Vagina (tissue), 2 donors: ENCODE measurements at places on chromosomes 7 and 10.

DNA sequence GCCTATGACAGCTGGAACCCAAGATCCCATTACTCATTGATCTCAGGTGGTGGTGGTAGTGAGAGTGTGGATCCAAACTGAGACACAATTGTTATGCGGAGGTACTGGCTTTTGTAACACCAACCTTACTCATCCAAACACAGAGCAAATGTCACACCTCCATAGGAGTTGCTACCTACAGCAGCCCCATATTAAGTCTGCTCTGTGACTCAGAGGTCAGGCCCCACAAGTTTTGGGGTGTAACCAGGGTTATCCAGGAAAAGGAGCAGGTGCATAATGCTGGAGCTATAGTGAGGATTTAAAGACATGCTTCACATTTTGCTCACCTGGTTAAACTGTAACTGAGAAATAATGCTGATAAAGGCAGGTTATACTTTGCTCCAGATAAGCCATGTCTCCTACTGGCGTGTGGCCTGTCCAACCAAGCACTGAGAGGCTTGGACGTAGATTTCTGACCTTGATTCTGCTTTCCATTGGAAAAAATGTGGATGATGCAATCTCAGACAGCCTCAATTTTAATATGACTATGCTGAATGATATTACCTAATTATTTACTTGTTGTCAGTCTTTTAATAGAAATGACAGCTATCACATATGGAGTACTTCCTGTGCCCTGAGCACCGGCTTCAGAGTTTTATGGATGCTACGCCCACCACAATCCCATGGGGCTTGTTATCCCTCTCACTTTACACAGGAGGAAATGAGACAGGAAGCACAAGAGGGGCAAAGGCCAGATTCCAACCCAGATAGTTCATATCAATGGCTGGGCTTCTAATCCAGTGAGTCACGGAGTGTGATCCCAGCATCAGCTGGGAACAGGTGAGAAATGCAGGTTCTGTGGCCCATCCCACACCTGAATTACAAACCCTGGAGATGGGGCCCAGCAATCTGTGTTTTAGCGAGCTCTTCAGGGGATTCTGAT lies 181.3 kb downstream of the CHN2 start:
- no peak for DNase-seq

- DNase-seq = no peak
Measured at GRCh38 chr10:78116361-78116760, 82.7 kb downstream of the RPS24 start.

DNA sequence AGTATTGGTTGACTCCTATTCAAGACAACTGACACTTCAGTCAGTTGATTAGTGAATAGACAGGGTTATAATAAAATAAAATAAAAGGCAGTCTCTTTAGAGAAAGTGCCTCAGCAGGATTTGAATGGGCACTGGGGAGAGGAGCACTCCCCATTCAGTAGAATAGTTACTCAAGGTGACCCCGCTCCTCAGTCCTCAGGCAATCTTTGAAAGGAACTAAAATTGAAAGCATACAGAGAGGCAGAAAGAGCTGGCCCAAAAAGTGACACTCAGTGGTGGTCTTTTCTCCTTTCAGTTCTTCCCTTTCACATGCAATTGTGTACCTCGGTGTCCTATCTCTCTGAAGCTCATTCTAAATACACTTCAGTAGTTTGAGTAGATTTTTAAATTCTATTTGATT lies 47.4 kb upstream of the MACC1 start:
- DNase-seq = no peak

GRCh38 chr7:106312099-106312871 lies 27.5 kb upstream of the NAMPT start:
- no peak for DNase-seq
